Right renal cortex interstitium (tissue), 3 donors: ENCODE measurements at places on chromosomes 7 and 10.

GRCh38 chr10:2984682-2985081, 82.7 kb upstream of the PFKP start:
- DNase-seq, result no peak

GRCh38 chr7:84524714-84525694, 330.4 kb upstream of the SEMA3A start:
- DNase-seq, result no peak

GRCh38 chr7:45702751-45703150, 128.6 kb downstream of the ADCY1 start:
- DNase-seq, result no peak

DNA sequence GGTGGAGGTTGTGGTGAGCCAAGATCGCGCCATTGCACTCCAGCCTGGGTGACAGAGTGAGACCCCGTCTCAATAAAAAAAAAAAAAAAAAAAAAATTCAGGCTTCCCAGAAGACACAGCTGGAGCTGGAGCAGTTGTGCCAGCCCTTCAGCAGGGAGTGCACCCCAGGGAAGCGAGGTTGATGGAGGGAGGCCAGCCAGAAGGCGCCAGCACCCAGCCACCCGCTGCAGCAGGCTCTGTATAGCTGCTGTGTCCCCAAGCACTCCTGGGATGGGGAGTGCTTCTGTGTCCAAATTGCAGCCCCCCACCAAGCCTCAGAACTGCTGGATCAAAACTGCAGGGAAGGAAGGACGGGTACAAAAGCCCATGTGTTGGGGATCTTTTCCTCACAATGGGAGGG, 47.8 kb downstream of the COBL start:
- DNase-seq, result no peak

- peak; percentile 52 for DNase-seq
These were observed 82.5 kb upstream of the TMEM72 start for GRCh38 chr10:44828508-44829142.

DNA sequence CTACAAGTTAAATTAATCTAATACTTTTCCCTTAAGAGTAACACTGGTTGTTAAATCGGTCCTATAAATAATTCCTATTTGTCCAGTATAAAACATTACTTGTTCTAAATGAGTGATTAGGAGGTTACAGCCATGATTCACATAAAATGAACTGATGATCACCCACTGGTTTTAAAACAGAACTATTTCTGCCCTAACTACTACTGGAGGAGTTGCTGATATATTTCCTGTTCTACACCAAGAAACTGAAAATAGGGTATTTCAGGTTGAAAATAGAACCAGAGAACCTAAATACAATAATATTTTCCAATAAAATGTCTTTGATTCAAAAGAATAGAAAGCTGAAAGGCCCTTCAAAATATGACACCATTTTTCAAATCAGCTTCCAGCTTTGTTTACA, 30.9 kb downstream of the DNAJC1 start:
- DNase-seq, result no peak

DNA sequence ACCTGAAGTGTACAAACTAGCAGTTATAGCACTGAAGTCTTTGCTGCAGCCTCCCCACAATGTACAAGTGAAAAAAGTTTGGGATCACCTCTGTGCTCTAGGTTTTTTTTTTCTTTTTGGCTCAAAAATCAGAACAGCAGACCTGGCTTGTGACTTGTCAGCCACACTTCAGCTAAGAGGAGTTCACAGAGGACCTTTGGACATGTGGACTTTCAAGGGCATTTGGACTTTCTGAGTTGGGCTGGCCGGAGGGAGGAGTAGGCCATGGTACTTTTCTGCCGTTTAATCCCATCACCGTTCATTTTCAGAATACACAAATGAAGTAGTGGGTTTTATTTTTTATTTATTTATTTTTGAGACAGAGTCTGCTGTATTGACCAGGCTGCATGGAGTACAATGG, 21.9 kb upstream of the ACSL5 start:
- DNase-seq, result no peak

- no peak for DNase-seq
These were observed 38.6 kb downstream of the VOPP1 start for GRCh38 chr7:55533729-55534080.

DNA sequence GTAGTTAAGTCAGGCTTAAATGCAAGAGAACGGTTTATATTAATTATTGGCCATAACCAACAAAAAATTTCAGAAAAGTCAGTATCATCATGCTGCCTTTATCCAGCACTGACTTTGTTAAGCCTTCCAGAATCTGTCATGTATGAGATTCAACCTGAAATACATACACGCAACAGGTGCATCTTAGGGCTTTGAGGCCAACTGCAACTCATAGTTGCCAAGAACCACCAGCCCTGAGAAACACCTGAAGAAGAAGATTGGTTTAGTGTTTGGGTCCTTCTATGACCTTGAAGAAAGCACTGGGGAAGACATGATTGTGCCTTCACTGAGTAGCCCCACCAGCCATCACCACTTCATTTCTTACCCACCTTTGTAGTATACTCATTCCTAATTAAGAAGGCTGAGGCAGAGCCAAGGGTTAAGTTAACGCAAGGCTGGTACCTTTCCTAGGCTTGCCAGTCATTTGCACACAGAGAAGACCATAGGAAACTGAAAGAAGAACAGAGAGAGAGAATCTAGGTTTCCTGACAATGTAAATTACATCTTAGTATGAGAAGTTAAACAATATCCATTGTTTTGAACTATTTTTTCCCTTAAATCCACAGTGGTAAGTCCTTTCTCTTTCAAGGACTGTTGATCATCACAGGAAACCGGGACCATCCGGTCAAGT, 200.1 kb upstream of the PRKCQ start:
- DNase-seq, result no peak

- no peak for DNase-seq
These were observed 50.8 kb upstream of the PDZD8 start for GRCh38 chr10:117425974-117426566.

- no peak for DNase-seq
These were observed 63.7 kb downstream of the PROSER2 start for GRCh38 chr10:11886851-11887250.

- DNase-seq, result no peak
These were observed 33.5 kb upstream of the TECTB start for GRCh38 chr10:112249722-112250121.

GRCh38 chr7:142827951-142828500, 26.9 kb upstream of the EPHB6 start:
- no peak for DNase-seq

GRCh38 chr10:132632091-132632561, 94.5 kb downstream of the INPP5A start:
- no peak for DNase-seq

DNA sequence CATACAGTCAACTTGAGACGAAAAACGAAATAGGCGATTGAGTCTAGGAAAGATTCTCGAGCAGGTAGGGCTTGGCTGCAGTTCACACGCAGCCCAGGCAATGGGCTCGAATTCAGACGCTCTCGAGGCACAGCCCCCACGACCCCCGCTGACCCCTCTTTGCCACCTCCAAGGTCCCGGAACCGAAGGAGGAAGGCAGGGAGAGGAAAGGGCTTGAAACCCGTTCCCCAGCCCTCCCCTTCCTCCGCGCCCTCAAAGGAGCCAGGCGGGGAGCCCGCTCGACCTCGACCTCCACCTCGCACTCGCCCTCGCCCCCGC, 441 bp downstream of the CCDC186 start:
- no peak for DNase-seq
